Natural killer cell (primary cell): ENCODE measurements at places on chromosomes 16 and 17. TPM values are rescaled to one million over a fixed set of nuclear protein-coding genes. Genes with fewer than 3 reads are reported as not detected.

- no peak overlapping the region for H3K27ac ChIP-seq
- H3K36me3 ChIP-seq: no peaks in the 10 kb centered on the region
- H3K27me3 ChIP-seq: no peaks in the 10 kb centered on the region
- no peak overlapping the region for H3K4me3 ChIP-seq
- peaks cover 7% of the 10 kb centered on the region for H3K4me1 ChIP-seq
- DNase-seq: no peak
These were observed 60.9 kb downstream of the RPTOR start for GRCh38 chr17:80605326-80606066.

GRCh38 chr16:52515068-52515671, 31.8 kb downstream of the TOX3 start:
- DNase-seq: no peak
- no peak overlapping the region for H3K27ac ChIP-seq
- H3K36me3 ChIP-seq: no peaks in the 10 kb centered on the region
- H3K4me3 ChIP-seq: no peak overlapping the region

The OR3A3 gene
- total RNA-seq: not detected

The ABCC11 gene
- total RNA-seq: 0.30 TPM

DNA sequence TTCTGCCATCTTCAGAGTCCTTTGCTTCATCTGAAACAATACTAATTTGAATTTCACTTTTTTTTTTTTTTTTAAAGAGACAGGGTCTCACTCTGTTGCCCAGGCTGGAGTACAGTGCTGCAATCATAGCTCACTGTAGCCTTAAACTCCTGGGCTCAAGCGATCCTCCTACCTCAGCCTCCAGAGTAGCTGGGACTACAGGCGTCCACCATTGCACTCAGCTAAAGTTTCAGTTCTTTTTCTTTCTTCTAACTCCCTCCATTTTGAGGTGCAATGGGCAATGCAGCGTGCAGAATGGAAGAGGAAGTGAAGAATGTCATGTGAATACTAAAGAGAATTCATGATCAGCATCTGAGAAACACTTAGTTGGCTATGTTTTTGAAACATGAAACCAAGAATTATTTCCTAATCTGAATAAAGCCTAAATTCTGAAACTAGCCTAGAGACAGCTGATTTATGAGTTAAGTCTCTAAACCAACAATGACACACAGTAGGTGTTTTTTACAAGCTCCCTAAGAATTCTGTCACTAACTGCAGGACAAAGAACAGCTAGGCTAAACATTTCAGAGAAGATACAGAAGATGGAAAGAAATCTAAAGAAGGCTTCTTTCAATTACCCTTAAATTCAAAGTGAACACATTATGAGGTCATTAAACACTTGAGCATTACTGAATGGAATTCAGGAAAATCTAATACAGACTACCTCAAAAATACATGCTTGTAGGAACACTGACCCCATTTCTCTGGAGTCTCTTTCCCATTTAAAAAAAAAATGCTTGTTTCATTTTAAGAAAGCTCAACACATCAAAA, 21.0 kb downstream of the SNN start:
- DNase-seq: no peak
- no peak overlapping the region for H3K4me3 ChIP-seq
- peak overlapping the region; percentile 51 for H3K27ac ChIP-seq
- H3K36me3 ChIP-seq: peaks cover 59% of the 10 kb centered on the region
- no peaks in the 10 kb centered on the region for H3K27me3 ChIP-seq

DNA sequence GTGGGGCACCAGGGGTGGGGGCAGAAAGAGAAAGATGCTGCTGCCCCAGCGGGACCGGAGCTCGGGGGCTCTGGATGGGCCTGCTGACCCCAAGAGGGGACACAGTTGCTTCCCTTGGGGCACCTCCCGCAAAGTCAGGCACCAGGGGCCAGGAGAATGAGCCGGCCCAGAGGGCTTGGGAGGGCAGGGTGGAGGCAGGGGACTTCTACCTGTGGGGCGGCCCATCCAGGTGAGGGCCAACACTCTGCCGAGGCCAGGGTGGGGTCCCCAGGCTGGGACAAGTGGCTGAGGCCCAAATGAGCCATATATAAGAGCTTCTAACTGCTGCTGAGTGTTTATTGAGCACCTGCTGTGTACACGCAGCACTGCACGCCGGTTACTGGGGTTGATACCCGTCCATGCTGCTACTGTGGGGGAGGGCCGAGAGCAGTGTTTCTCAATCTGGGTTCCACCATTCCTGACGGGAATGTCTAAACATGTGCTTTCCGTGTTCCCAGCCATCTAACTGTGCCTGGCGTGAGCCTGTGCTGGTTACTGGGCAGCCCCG, 211.7 kb upstream of the GSE1 start:
- H3K4me3 ChIP-seq: no peak overlapping the region
- H3K4me1 ChIP-seq: no peaks in the 10 kb centered on the region
- DNase-seq: no peak
- H3K27me3 ChIP-seq: no peaks in the 10 kb centered on the region

- no peak for DNase-seq
- peaks cover 59% of the 10 kb centered on the region for H3K4me1 ChIP-seq
- H3K36me3 ChIP-seq: peaks cover 71% of the 10 kb centered on the region
These were observed 12.2 kb downstream of the GJD3 start for GRCh38 chr17:40352237-40352778.

- no peaks in the 10 kb centered on the region for H3K4me1 ChIP-seq
These were observed 656.4 kb upstream of the CDH8 start for GRCh38 chr16:62692685-62693084.

DNA sequence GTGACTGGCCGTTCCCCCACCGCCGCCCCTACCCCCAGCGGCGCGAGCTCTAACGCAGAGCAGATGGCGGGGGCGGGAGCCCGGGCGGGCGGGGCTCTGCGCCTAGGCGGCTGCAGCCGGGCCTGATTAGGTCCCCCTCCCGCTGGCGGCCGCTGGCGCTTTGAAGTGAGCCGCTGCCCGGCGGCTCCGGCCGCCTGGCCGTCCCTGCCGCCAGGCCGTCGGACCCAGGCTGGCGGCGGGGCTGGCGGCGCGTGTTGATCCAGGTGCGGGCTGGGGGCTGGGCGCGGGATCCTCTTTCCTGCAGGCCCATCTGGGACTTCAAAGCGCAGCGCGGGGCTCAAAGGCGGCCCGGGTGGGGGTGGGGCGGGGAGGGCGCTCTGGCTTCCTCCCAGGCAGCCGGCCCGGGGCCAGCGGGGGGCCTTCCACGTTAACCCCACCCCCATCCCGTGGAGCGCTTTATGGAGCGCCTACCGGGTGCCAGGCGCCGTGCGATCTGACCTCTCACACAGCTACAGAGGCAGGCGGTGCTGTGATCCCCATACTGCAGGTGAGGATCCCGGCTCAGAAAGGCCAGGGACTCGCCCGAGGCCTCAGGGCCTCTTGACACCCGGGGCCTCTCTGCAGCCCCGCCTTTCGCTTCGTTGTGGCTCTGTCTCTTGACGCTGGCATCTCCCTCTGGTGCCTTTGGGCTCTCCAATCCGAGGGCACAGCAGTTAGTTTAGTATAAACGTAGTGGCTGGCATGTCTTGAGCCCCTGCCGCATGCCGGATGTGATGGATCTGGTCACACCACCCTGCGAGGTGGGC, 80.0 kb upstream of the NKD1 start:
- no peak overlapping the region for H3K27ac ChIP-seq
- DNase-seq: peak; percentile 21
- no peaks in the 10 kb centered on the region for H3K4me1 ChIP-seq
- no peaks in the 10 kb centered on the region for H3K36me3 ChIP-seq
- H3K27me3 ChIP-seq: peaks cover 12% of the 10 kb centered on the region
- H3K4me3 ChIP-seq: no peak overlapping the region

DNA sequence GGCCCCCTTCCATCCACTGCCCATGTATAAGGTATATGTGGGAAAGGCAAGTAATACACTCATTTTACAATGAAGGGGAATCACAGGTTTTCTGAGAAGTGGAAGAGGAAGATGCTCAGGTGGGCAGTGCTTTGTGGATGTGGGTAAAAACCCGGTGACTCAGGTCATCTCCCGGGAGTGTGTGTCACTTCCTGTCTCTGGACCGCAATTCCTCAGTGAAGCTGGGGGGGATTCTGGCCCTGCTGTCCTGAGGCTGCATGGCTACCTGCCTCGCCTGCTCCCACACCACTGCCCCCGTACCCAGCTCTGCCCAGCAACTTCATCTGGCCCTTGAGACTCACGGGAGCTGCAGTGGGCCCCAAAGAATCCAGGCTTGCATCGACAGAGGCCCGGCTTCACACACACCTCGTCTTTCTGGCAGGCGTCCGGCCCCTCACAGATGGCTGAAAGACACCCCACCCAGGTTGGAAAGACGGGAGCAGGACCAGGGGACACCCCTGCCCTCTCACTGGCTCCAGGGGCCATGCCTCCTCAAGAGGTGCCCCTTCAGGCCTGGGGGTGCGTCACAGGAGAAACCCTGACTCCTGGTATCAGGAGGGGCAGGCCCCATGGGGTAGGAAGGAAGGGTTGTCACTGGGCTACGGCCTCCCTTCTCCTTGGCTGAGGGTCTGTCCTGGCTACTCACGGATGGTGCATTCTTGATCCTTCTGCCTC, 882 bp downstream of the SCARF1 start:
- H3K4me3 ChIP-seq: no peak overlapping the region
- H3K27ac ChIP-seq: peak overlapping the region; percentile 29
- H3K36me3 ChIP-seq: no peaks in the 10 kb centered on the region
- H3K4me1 ChIP-seq: peaks cover 41% of the 10 kb centered on the region
- DNase-seq: peak; percentile 56
- no peaks in the 10 kb centered on the region for H3K27me3 ChIP-seq

GRCh38 chr16:73482310-73482709, 434.4 kb upstream of the ZFHX3 start:
- DNase-seq: no peak
- no peaks in the 10 kb centered on the region for H3K4me1 ChIP-seq
- no peak overlapping the region for H3K4me3 ChIP-seq
- H3K27ac ChIP-seq: no peak overlapping the region
- H3K36me3 ChIP-seq: no peaks in the 10 kb centered on the region

The MYL11 gene
- total RNA-seq: 8.0 TPM

DNA sequence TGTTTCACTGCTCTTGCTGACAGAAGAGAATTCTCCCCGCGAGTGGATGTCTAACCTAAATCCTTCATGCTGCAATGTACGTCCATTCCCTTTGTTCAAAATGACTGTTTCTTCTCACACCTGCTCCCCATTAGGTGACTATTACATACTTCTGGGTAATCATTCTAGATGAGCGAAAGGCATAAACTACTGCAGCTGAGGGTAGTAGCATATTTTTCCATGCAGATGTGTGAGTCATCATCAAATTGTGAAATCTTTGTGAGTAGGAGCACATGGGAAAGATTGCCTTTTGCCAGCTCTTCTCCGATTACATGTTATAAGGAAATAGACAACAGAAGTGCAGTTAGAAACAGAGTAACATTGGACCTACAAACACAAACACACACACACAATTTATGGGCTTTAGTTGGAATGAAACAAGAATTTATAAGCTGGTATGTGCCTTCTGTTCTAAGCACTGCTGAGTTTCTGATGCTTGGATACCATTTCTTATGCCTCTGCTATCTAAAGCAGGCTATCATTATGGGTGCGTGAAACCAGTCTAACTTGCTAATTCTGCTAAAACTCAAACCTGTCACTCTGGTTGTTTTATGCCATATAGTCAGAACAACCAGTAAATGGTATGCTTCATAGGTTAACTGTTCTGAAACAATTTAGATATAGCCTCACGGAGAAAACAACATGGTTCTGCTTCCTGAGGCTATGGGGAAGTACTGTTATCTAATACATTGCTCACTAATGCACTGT, 346.9 kb upstream of the PSMD7 start:
- H3K4me1 ChIP-seq: no peaks in the 10 kb centered on the region
- H3K36me3 ChIP-seq: no peaks in the 10 kb centered on the region
- H3K27ac ChIP-seq: no peak overlapping the region
- H3K4me3 ChIP-seq: no peak overlapping the region
- DNase-seq: no peak
- no peaks in the 10 kb centered on the region for H3K27me3 ChIP-seq

DNA sequence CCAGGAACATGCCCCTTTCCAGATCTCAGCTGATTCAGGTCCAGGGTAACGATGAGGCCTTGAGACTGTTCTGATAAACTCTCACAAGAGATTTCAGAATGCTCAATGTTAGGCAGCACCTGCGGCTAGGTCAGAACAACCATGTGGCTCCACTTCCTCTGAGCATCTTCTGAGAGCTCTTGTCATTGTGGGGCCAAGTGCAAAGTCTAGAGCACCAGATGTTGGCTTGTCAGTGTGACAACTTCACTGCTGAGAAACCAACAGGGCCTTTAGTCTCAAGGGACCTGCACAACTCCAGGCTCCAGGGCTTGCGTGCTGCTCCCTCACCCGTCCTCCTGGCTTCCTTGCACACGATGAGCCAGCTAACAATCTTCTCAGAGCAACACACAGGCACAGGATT, 29.0 kb downstream of the FCSK start:
- no peaks in the 10 kb centered on the region for H3K27me3 ChIP-seq
- peaks cover 47% of the 10 kb centered on the region for H3K36me3 ChIP-seq
- H3K27ac ChIP-seq: no peak overlapping the region
- peaks cover 3% of the 10 kb centered on the region for H3K4me1 ChIP-seq

The TK1 gene
- 3.9 TPM for total RNA-seq

DNA sequence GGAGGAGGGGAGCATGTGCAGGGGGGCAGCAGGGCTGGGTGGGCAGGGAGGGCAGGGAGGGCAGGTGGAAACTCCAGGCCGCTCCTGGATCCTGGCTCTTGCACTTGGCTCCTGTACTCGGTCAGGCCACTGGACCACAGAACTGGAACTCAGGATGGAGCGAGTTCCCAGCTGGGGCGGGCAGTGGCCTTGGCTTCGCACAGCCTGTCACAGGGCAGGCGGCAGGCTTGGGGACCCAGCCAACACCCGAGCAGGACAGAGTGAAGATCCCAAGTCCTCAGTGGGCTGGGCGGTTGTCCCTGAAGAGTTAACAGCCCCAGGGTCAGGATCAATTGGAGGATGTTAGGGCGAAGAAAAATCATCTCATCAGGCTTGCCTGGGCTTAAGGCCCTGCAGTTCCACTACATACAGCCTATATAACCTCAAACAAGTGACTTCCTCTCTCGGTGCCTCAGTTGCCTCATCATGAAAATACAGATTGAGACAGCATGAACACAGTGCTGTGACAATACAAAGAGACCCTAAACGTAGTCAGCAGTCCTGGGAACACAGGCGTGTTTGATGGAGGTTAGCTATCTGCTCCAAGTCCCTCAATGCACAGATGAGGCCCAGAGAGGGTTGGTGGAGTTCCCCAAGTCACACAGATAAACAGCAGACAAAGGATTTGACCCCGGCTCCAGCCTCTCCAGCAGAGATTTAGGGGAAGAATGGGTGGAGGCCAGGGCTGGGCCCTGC, 21.9 kb downstream of the ZNF423 start:
- H3K4me1 ChIP-seq: no peaks in the 10 kb centered on the region
- H3K36me3 ChIP-seq: no peaks in the 10 kb centered on the region
